ENCODE measurements at places on chromosomes 4 and X.

- no peak for DNase-seq
- no peaks in the 10 kb centered on the region for H3K27me3 ChIP-seq
- H3K4me3 ChIP-seq, result peak overlapping the region; percentile 41
- peaks cover 14% of the 10 kb centered on the region for H3K4me1 ChIP-seq
- H3K27ac ChIP-seq, result peak overlapping the region; percentile 83
These were observed 88.9 kb downstream of the GPR143 start for GRCh38 chrX:9676738-9677097.

GRCh38 chr4:22334155-22334554 lies 181.7 kb downstream of the ADGRA3 start:
- no peaks in the 10 kb centered on the region for H3K4me1 ChIP-seq
- H3K27me3 ChIP-seq, result no peaks in the 10 kb centered on the region
- no peak overlapping the region for H3K27ac ChIP-seq
- DNase-seq, result no peak

DNA sequence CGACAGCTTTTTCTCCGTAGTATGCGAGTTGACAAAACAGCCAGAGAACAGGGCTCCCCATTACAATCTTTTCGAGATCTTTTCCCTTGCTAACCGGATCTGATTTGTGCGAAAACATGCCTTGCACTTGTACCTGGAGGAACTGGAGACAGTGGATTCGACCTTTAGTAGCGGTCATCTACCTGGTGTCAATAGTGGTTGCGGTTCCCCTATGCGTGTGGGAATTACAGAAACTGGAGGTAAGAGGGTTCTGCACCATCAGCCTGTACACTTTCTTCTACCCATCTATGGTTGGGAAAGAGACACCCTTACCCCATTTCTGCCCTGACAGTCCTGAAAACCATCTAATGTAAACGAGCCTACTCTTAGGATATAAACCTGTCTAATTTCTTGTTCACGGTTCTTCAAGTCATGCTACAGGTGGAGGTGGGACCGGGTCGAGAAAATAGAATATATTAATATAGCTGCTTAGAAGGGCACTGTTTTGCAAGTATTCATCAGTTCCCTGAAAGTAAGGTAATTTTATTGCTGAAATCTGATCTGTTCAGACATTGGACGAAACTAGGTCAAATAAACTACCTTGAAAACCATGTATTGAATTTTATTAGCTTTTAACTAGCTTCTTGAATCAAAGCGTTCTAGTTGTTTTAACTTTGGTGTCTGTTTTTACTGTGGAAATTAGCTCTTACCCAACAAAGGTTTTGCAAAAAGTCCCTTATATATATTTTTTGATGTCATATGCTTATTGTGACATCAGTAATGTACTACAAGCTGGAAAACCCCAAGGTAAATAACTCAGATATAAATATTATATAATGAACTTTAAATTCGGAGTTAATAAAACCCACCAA lies 869 bp downstream of the TMEM184C start:
- peak overlapping the region; percentile 97 for H3K27ac ChIP-seq
- peak overlapping the region; percentile 99 for H3K4me3 ChIP-seq
- DNase-seq, result no peak
- H3K36me3 ChIP-seq, result peaks cover 11% of the 10 kb centered on the region
- peaks cover 8% of the 10 kb centered on the region for H3K27me3 ChIP-seq

- peaks cover 11% of the 10 kb centered on the region for H3K27me3 ChIP-seq
- H3K4me3 ChIP-seq, result no peak overlapping the region
- H3K36me3 ChIP-seq, result no peaks in the 10 kb centered on the region
- H3K27ac ChIP-seq, result no peak overlapping the region
These were observed 12.8 kb upstream of the SAP30 start for GRCh38 chr4:173357939-173358338.

- no peaks in the 10 kb centered on the region for H3K27me3 ChIP-seq
- DNase-seq, result no peak
- no peaks in the 10 kb centered on the region for H3K36me3 ChIP-seq
These were observed 24.9 kb downstream of the DOCK11 start for GRCh38 chrX:118520216-118521206.

DNA sequence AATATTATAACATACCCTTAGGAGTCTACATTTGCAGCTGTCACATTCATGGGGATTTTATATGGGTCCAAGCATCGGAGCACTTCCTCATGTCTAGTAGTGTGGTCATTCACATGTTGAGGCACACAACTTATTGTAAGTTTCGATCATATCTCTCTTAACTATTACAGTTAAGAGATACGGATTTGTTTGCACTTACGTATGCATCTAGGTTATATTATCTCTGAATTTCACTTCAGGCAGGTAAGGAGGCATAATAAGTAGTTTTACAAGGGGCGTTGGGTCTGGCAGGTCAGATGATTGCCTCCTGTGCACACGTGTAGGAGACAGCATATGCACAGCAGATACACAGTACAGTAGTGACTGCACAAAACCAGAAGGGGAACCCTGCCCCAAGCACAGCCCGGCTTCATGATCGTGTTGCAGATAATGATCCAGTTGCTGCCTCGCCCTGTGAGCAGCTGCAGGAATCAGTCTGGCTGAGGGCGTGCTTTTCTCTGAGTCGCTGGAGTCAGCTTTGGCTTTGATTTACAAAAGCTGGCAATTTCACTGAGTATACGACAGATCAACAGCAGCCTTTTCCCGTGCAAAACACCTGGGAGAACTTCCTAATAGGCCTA lies 302.9 kb upstream of the GATB start:
- no peaks in the 10 kb centered on the region for H3K27me3 ChIP-seq
- H3K4me1 ChIP-seq, result peaks cover 24% of the 10 kb centered on the region
- H3K27ac ChIP-seq, result peak overlapping the region; percentile 35
- no peak for DNase-seq
- H3K36me3 ChIP-seq, result no peaks in the 10 kb centered on the region

DNA sequence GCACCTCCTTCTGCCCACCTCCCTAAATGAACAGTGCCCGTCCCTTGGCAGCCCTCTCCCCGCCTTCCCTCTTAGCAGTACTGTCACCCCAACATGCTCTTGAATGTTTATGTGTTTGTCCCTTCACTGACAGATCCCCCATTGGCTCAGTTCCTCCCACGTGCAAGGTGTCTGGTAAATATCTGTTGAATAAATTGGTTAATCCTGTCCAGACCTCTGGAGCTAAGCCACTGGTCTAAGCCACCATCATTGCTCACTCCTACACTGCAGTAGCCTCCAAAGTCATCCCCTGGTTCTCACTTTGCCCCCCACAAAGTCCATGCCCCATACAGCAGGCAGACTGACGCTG lies 26.1 kb upstream of the MAN2B2 start:
- peaks cover 59% of the 10 kb centered on the region for H3K27me3 ChIP-seq
- H3K36me3 ChIP-seq, result no peaks in the 10 kb centered on the region
- no peak overlapping the region for H3K4me3 ChIP-seq

DNA sequence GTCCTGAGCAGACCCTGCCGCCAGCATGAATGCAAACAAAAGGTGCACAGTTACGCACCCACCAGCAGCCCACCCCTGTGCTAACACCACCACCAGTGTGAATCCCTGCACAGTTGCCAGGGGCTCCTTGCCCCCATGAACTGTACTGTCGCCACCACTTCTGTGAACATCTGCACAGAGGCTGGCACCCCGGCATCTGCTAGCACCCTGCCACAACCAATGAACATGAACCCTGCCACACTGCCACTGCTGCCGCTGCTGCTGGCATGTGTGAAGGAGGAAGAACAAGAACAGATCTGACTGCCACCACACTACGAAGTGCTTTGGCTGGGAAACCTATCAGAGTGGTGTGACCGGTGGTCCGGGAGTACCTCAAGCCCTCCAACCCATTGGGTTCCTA lies 261.3 kb downstream of the PARM1 start:
- no peak for DNase-seq
- no peaks in the 10 kb centered on the region for H3K27me3 ChIP-seq
- no peak overlapping the region for H3K27ac ChIP-seq
- no peaks in the 10 kb centered on the region for H3K36me3 ChIP-seq
- no peak overlapping the region for H3K4me3 ChIP-seq

DNA sequence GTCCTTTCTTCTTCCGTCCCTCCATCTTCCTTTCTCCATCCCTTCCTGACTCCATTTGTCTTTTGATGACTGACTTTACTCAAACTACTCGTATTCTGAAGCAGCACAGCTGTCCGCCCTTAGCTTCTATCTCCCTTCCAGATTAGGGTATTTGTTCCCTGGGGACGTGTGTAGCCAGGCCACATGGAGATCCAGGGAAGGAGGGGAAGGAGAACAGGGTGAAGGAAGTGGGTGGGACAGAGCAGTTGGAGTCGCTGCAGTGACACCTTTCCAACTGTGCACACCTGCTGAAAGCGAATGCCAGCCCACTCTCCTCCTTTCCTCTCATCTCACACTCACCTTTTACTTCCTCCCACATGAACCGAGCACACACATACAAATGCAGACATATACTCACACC lies 323.8 kb downstream of the DCTD start:
- no peaks in the 10 kb centered on the region for H3K4me1 ChIP-seq
- H3K36me3 ChIP-seq, result no peaks in the 10 kb centered on the region
- DNase-seq, result no peak
- H3K27ac ChIP-seq, result no peak overlapping the region
- H3K27me3 ChIP-seq, result peaks cover 16% of the 10 kb centered on the region

DNA sequence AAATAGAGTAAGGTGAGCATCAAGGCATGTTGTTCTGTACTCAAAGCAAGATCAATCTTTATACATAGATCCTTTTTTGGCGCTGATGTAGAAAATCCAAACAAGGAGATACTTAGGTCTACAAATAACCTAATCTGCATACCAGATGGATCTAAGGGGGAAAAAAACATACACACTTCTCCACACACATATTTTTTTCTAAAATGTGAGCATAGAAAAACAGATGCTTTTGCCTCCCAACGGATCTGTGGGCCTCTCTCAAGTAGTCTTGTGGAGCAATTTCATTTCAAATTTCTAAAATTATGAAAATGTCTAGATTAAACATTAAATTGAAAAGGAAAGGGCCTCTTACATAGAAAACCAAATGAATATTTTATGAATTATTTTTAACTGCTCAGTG lies 166.1 kb downstream of the GRIA3 start:
- no peak overlapping the region for H3K4me3 ChIP-seq
- no peak overlapping the region for H3K27ac ChIP-seq
- no peaks in the 10 kb centered on the region for H3K27me3 ChIP-seq
- H3K4me1 ChIP-seq, result no peaks in the 10 kb centered on the region
- no peak for DNase-seq
- H3K36me3 ChIP-seq, result no peaks in the 10 kb centered on the region

DNA sequence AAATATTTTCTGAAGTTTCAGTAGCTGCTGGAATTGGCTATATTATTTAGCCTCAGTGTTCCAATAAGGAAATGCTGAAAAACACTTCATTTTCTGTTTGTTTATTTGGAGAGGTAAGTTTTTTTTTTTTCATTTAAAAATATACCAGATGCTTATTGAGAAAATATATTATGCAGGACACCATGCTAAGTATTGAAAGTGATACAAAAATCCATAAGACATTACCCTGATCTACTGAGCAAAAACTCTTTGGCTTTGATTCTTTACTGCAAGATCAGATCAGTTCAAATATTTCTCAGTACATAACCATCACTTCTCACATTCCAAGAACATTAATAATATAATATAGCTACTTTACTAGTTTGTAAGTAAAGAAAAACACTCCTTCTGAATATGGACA lies 123.4 kb upstream of the PACRGL start:
- no peak overlapping the region for H3K4me3 ChIP-seq
- H3K4me1 ChIP-seq, result no peaks in the 10 kb centered on the region
- H3K36me3 ChIP-seq, result no peaks in the 10 kb centered on the region
- peaks cover 12% of the 10 kb centered on the region for H3K27me3 ChIP-seq

DNA sequence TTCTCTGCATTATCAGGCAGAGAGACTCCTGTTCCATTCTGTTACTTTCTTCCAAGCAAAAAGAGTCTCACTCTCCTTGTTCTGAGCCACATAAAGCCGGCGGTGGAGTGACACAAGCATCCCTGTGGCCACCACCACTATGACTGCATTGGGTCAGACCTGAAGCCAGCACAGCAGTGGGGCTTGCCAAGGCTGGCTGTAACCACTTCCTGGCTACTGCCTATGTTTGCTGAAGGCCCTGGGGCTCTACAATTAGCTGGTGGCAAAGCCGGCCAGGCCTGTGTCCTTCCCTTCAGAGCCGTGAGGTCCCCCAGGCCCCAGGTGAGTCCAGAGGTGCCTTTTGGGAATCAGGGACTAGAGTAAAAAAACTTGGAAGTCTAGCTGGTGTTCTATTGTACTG lies 31.8 kb downstream of the PLAC8 start:
- peak overlapping the region; percentile 95 for H3K27ac ChIP-seq
- H3K4me3 ChIP-seq, result no peak overlapping the region
- no peak for DNase-seq
- no peaks in the 10 kb centered on the region for H3K27me3 ChIP-seq

GRCh38 chrX:111662292-111662691 lies 18.7 kb upstream of the ALG13 start:
- no peak overlapping the region for H3K27ac ChIP-seq
- no peak for DNase-seq
- no peaks in the 10 kb centered on the region for H3K4me1 ChIP-seq

DNA sequence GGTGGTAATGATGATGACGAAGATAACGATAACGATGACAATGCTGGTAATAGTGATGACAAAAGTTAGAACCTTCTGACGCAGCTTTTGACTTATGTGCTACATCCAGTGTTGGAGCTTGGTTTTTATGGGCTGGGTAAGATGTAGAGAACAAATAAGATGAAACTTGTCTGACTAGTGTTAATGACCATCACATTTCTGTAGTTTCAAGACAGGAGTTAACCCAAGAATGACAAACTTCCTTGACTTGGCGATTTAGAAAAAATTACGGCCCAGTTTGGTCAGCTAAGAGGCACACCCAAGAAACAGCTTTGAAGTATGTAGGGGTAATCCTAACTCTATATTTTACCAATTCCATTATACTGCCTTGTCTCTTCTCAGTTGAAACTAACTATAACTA lies at the start of gene TMPRSS11B:
Gene TMPRSS11B, minus strand, starts transcription at position 101 of the 400 bp plus-strand sequence. CDS start 136 bp downstream, outside the sequence.
- H3K27me3 ChIP-seq, result peaks cover 9% of the 10 kb centered on the region
- H3K36me3 ChIP-seq, result no peaks in the 10 kb centered on the region
- H3K27ac ChIP-seq, result no peak within 1 kb of the TSS
- no peak for DNase-seq
- H3K4me3 ChIP-seq, result no peak within 1 kb of the TSS
- peaks cover 2% of the 10 kb centered on the region for H3K4me1 ChIP-seq

GRCh38 chr4:70538869-70539268 lies 20.5 kb downstream of the AMTN start:
- no peak overlapping the region for H3K27ac ChIP-seq
- DNase-seq, result no peak
- no peaks in the 10 kb centered on the region for H3K4me1 ChIP-seq
- H3K4me3 ChIP-seq, result no peak overlapping the region
- H3K27me3 ChIP-seq, result peaks cover 19% of the 10 kb centered on the region
